ENCODE measurements at places on chromosomes 3 and 15.

DNA sequence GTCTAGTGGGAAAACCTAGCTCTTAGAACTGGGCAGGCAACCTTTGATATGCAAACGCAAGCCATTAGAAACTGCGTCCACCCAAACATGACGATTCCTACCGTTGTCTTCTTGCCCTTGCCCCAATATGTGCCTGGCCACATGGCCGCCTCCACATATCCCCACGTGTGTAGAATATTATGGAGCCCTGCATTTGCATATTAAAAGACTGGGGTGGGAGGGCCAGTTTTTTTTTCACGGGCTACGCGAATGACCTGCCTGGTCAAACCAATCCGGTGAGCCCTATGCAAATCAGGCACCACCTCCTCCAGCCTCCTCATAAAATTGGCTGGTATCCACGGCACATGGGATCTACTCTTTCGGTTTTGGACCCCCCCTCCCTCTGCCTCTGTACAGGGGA is 381.0 kb upstream of the RGMA start:
- DNase-seq, result no peak

DNA sequence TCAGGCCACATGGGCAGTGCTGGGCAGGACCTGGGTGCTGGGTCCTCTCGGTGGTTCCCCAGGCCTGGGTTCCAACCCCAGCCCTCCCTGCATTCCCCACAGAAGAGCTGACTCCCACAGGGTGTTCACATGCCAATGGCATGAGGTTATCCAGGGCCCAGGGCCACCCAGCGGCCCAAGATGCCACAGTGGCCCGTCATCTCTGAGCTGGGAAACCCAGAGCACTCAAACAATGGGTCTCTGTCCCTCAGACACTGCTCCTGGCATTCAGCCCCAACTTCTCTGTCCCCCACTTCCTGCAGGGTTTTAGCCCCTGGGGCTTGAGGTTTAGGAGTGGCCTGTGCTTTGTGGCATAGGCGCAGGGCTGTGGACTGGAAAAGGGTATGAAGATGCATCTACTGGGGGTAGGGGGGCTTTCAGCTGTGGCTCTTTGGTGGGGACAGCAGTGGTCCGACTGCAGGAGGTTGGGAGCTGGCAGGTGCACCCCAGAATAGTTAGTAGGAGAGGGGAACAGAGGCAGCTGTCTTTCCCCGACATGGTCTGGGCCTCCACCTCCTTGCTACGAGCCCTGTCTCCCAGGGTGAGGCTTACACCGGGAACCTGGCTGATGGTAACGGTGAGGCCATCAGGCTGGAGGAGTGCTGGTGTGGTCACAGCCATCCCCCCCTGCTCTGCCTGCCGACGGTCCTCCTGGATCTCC is 1.7 kb downstream of the CCDC9B start:
- no peak for DNase-seq

DNA sequence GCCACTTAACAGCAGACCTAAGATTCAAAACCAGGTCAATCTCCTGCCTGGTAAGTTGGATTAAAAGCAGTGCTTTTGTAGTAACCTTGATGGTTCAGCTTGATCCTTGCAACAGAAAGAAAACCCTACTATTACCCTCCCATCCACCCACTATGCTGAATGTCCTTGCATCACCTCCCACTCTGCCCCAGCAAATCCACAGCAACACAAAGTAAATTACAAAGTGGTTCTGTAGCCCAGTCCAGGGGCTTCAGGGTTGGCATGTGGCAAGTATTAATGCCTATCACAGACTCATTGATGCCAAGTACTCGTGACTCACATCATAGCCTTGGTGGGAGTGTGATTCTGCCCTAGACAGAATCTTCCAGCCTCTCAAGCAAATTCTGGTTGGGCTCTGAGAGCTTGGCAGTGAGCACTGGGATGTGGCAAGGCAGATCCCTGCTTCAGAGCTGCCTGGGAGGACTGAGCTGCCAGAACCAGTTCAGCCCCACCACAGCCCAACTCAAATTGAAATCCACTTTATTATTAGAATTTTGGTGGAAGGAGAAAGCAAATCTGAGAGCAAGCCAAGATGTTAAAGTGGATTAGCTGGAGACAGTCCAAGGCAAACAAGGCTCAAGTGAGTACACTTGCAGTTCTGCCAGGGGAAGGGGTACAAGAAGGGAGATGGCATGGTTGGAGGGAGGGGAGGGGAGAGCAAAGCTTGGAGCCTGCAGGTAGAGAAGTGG is 225.8 kb upstream of the UMPS start:
- no peak for DNase-seq

GRCh38 chr15:81880314-81880713 is 165.5 kb downstream of the MEX3B start:
- no peak for DNase-seq

DNA sequence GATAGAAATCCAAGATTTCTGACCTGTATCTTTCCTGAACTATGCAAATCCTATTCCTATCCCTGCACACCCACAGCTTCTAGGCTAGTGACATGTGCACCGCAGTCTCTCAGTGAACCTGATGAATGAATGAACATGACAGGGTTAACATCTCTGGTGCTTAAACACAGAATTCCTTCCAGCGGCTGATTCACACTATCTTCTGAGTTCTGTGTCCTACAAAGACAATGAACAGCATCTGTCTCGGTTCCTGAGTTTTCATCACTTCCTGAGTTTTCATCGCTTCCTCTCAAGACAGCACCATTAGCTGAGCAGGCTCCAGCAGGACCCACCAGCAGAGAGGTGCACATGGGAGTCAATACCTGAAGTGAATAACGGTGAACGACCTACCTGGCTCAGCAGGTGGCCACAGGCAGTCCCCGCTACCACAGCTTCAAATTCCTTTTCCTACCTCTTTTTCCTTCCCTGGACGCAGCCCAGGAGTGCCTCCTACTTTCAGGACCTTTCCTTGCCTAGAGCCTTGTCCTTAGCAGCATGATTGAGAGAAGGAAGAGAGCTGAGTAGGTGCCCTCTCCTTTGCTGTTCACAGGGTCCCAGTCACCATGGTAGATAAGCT is 113.5 kb downstream of the IGF2BP2 start:
- DNase-seq, result no peak

DNA sequence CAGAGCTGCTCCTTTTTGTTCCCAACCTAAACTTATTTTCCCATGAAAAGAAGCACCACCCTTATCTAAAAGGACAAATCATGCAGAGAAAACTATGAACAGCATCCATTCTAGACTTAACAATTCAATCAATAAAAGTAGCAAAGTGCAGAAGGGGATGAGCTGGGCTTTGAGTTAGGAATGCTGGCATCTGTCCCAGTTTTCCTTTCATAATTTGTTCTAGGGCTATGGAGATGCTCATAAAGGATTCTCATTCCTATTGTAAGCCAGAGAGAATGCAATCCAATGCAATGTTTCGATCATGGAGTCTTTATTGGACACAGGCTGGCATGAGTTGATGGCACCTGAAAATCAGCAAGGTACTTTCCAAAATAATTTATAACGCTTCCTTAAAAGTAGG is 330.6 kb downstream of the VPS13C start:
- DNase-seq, result no peak

DNA sequence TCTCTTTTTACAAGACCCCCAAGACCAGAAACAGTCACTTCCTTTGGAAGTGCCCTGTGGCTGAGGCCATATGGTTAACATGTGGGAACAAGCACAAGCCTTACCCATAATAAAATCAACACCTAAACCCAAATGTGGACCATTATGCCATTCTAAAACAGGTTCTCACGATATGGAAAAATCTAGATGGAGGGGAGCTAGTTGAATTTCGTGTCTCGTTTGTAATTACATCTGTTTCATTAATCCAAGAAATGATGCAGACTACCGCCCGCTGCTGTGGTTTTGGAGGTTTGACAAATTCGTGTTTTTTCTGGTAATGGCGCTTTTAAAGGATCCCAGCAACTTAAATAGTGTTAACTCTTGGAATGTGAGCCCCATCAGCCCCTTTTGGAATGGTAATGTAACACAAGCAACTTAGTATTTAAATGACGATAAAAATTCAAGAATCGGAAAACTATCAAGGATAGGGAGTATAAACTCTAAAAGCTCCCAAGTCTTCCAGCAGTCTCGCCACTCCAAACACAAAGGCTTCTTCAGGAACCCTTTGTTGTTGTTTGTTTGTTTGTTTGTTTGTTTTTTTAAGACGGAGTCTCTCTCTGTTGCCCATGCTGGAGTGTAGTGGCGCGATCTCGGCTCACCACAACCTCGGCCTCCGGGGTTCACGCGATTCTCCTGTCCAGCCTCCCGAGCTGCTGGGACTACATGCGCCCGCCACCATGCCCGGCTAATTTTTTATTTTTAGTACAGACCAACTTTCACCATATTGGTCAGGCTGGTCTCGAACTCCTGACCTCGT is 1.1 kb downstream of the CNBP start:
- DNase-seq, result peak; percentile 28

DNA sequence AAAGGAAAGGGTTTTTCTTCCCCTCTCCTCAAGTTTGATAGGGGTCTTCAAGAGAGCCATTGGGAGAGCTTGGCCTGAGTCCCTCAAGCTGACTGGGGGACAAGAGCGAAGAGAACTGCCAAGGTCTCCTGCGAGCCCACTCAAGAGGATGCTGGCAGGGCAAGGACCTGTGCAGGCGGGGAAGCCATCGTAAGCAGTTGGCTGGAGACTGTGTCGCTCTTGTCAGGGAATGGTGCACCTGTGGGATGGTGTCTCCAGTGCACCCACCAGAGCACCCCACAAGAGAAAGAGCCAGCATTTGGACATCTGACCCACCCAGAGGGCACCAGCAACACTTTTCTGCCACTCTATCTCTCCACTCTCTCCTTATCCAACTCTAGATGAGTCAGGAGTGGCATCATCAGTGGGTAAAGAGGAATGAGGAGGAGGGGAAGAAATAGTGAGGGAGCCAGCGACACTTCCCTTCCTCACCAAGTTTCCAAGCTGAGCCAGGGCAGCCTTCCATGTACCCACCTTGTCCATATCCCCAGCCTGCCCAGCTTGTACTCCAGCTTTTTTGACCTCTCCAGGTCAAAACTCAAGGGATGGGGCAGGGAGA is 13.6 kb upstream of the XIRP1 start:
- no peak for DNase-seq

- no peak for DNase-seq
Observed at GRCh38 chr3:113771993-113772392, 25.2 kb downstream of the ATP6V1A start.

GRCh38 chr15:60801395-60801794 is 322.5 kb upstream of the ICE2 start:
- DNase-seq, result no peak

- no peak for DNase-seq
Observed at GRCh38 chr15:81869161-81869954, 176.5 kb downstream of the MEX3B start.

DNA sequence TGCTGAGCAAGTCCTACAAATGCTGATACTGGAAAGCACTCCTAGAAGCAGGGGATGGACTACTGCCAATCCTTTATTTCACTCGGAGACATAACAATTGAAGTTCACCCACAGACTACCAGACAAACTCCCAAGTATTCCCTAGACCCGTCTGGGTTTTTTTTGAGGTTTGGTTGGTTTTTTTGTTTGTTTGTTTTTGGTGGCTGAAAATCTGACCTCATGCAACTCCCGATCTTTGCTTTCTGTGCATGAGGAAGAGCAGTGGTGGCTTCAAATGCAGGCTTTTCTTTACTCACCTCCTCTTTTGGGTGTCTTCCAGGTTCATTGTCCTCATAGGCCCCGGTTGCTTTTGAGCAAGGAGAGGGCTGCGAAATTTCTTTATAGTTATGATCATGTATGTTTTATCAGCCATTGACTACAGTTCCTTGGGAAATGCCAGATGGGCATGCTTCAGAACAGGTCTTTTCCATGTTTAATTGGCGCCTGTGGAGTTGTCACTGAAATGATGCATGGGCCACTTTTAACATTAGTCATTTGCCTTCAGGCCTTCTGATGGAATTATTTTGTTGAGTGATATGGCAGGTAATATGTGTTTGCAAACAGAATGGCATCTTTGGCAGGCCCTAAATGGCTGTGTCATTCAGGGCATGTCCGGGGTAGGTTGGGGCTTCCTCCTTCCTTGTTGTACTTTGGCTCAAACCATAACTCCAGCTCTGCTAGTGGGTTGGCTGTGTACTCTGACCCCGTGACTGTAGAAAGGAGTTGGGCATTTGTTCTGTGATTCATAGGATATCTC is 81.3 kb upstream of the ZBED2 start:
- no peak for DNase-seq

- DNase-seq, result no peak
Observed at GRCh38 chr3:52563984-52564383, 27.6 kb downstream of the UQCC5 start.

- no peak for DNase-seq
Observed at GRCh38 chr15:27271258-27271657, 300.3 kb downstream of the GABRG3 start.

- no peak for DNase-seq
Observed at GRCh38 chr15:41692049-41692448, 31.8 kb downstream of the MGA start.

DNA sequence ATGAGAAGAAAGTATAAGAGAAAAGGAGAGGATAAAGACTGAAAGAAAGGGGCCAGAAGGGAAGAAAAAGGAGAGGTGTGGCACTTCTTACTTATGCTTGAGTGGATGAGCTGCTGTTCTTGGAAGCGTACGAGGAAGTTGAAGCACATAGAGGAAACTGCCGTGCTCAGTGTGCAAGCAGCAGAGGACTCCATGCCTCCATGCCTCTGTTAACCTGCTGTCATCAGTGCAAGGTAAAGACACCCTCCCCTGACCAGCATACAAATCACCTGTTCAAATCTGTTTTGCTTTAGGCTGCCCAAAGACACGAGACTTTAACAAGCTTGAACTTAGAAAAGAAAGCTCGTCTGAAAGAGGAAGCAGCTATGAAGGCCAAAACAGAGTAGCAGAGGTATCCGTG is 6.4 kb downstream of the WDR5B start:
- no peak for DNase-seq

DNA sequence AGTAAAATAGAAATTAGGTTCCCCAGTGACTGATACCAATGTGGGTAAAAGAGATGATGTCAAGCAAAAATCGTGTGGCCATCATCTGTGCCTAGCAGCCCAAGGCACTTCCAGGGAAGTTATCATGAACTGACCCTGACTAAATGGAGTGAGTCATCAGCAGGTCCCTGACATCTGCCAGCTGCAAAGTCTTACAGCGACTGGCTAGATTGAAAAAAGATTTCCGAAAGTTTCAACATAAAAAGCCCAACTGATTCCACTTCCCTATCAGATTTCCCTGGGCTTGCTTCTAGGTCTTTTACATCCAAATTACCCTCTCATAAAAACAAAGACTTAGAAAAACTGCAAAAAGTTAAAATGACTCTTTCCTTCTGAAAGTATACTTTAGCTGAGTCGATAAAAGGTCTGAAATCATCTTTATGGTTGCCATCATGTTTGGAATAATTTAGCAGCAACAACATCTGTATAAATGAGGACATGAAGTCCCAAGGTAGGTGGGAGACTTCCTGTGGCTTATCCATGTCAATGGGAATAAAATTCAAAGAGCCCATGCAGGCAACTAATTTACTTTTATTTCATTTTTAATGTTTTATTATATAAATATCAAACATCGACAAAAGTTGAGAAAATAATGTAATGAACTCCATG is 342.8 kb downstream of the ERC2 start:
- DNase-seq, result no peak

DNA sequence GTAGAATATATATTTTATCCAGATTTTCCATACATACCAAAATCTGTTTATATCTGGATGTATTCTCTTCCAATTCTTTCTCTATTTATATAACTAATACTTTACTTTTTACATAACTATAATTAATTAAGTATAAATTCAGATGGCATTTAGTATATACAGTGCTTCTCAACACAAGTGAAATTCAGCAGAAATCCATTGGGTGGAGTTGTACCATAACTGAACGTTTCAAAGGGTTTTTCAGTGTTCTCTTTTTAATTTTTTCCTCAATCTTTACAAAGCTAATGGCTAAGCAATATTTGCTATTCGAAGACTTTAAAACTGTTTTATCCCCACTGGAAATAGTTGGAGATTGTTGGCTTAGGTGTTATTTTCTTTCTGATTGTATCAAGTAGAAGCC is 13.9 kb upstream of the ZBBX start:
- no peak for DNase-seq

Measured in NCI-H1694 (cell line).